ENCODE measurements at places on chromosomes 3 and 15. TPM values are rescaled to one million over a fixed set of nuclear protein-coding genes. Genes with fewer than 3 reads are reported as not detected.

CAMK2N2 gene
- total RNA-seq: 1.3 TPM

IQCF5 gene
- not detected for total RNA-seq

SLC12A1 gene
- not detected for total RNA-seq

LRRIQ4 gene
- not detected for total RNA-seq

CAPN3 gene
- 0.87 TPM for total RNA-seq

P2RY1 gene
- 0.49 TPM for total RNA-seq

IL17RC gene
- total RNA-seq: 16.6 TPM

IL12A gene
- 0.96 TPM for total RNA-seq

DLEC1 gene
- total RNA-seq: not detected

RARB gene
- total RNA-seq: 10.2 TPM

HIGD2B gene
- total RNA-seq: not detected

Measured in A549 treated with RU486 at 1 μM for 4 hours (cell line).